ENCODE measurements at places on chromosomes 7 and 10. TPM values are rescaled to one million over a fixed set of nuclear protein-coding genes. Genes with fewer than 3 reads are reported as not detected.

Gene UPK3BL2
- total RNA-seq = 23.3 TPM

Gene LRRD1
- total RNA-seq = not detected

Gene CALN1
- not detected for total RNA-seq

Gene ANKRD61
- total RNA-seq = 0.33 TPM

Gene PPP1R17
- not detected for total RNA-seq

Gene CYP2C9
- total RNA-seq = not detected

Gene MKI67
- 367 TPM for total RNA-seq

Gene STARD3NL
- total RNA-seq = 21.5 TPM
